GM23338 (cell line): ENCODE measurements at places on chromosomes 7 and 10.
A peak's percentile ranks its signal among the peaks of the same experiment; 100 is the strongest.

DNA sequence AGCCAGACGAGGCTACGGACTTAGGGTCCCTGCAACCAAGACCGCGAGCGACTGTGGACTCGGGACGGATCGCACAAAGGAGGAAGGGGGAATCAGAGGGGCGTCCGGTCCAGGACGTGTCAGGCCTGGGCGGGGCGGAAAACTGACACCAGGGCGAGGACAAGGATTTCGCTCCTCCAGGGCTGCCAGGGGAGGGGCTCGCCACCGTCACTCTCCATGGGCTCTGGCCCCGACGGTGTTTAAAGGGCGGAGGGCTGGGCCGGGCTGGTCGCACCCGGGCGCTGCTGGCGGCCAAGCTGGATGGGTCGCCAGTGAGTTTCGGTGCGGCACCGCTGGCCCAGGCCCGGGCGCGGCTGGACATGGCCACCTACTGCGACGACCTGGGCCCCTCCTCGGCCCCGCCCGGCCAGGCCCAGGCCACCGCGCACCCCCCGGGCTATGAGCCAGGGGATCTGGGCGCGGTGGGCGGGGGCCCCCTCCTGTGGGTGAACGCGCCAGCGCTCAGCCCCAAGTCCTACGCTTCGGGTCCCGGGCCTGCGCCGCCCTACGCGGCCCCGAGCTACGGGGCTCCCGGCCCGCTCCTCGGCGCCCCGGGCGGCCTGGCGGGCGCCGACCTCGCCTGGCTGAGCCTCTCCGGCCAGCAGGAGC lies at the start of gene FOXI2:
Gene FOXI2 (plus strand): TSS at position 271 of the 648 bp plus-strand sequence. CDS start 89 bp downstream, at position 360.
- DNase-seq = peak; percentile 90

DNA sequence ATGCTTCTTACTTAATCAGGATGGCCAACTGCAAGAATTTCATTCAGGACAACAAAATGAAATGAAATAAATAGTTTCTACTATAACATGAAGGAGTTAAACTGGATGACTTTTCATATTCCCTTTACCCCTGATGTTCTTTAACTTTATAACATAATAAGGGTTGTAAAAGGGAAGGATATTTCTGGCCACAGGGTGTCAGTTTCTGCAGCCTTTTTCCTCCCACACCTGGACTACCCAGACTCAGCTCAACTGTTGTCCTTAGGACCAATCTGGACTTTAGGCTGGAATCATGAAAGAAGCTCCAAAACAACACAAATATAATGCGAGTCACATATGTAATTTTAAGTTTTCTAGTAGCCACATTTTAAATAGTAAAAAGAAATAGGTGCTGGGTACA lies 43.4 kb downstream of the PRPS1L1 start:
- no peak for DNase-seq

- no peak for DNase-seq
Observed at GRCh38 chr7:494259-494687, 25.4 kb downstream of the PDGFA start.

DNA sequence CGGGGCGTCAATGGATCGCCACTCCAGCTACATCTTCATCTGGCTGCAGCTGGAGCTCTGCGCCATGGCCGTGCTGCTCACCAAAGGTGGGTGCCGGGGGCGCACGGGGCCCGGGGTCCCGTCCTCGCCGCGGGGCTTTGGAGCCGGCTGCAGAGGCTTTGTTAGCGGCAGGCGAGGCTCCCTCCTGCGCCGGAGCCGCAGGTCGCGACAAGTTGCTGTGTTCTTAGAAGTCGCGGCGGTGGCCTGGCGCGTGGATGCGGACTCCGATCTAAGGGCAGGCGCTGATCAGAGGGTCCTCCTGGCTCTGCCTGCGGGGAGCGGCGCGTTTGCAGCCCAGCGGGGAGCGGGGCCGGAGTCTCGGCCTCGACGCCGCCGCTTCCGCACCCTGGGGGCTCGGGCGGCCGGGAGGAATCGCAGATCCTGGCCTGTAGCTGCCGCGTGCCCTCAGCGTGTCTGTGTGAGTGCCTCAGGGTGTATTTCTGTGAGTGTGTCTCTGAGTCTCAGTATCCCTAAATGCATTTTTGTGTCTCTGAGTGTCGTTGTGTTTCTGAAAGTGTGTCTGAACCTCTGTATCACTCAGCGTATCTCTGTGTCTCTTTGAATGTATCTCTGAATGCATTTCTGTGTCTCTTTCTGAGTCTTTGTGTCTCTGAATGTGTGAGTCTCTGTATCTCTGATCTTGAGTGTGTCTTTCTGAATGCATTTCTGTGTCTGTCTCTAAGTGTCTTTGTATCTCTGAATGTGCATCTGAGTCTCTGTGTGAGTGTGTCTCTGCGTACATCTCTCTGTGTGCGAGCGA lies 766 bp downstream of the BAMBI start:
- DNase-seq = peak; percentile 47
